ENCODE measurements at places on chromosomes 3 and 15. TPM values are rescaled to one million over a fixed set of nuclear protein-coding genes. Genes with fewer than 3 reads are reported as not detected.

Gene MPI
- total RNA-seq: 28.9 TPM

Gene SCN11A
- total RNA-seq: 0.08 TPM

DNA sequence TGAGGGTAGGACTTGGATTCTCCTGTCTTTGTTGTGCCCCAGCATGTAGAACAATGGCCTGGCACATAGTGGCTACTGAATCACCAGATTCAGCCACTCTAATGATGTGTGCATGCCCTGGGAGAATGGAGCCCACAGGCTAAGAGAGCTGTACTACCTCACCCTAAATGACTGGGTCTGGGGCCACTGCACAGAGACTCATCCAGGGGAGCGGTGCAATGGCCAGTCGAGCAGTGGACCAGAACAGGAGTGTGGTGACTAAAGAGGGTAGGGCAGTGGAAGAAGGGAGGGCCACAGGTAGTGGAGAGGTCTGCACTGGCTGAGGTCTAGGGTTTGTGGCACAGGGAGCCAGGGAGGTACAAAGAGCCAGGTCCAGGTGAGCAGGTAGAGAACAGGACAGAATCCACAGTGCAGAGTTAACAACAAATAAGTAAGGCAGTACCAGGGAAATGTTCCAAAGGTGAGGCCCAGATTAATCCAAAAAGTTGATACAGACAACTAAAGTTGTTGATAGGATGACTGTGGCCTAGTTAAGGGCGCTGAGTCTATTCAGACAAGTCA is 142.7 kb upstream of the ATP11B start:
- H3K4me3 ChIP-seq: no peak overlapping the region
- H3K36me3 ChIP-seq: no peaks in the 10 kb centered on the region
- no peaks in the 10 kb centered on the region for H3K27me3 ChIP-seq
- H3K27ac ChIP-seq: no peak overlapping the region
- no peaks in the 10 kb centered on the region for H3K4me1 ChIP-seq
- no peak for DNase-seq

DNA sequence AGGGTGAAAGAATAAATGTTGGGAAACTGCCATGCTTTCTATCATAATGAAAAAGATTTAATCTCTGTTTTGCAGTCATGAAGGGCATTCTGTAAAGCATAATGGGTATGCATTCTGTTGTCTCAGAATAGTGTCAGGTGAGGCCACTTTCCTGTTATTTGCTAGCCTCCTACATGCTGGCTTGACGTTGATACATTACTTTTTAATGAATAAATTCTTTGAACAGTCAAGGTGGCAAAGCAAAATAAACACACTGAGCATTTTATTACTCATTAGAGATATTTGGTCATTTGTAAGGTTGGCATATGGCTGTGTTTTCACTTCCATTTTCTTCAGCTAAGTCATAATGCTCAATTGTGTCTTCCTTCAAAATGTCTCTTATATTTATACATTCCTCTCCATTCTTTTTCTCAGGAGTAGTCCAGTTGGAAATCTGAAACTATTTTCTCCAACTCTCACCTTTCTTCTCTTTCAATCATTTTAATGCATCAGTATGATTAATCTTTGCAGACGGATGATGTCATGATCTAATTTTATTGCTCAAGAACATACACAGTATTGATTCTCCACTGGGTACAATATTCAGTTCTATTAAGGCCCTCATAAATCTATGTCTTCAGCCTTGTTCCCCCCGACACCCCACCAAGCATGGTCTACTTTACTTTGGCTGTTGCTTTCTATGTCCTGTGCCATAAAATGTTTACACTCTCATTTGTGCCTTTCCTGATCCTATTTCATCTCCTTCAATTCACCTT is 290.7 kb downstream of the GBE1 start:
- H3K27ac ChIP-seq: no peak overlapping the region
- H3K36me3 ChIP-seq: no peaks in the 10 kb centered on the region
- H3K4me3 ChIP-seq: no peak overlapping the region
- no peaks in the 10 kb centered on the region for H3K27me3 ChIP-seq

GRCh38 chr3:70771426-70772147 is 459.1 kb upstream of the MDFIC2 start:
- no peaks in the 10 kb centered on the region for H3K27me3 ChIP-seq
- no peak for DNase-seq
- H3K27ac ChIP-seq: no peak overlapping the region
- H3K4me1 ChIP-seq: no peaks in the 10 kb centered on the region

Gene LXN
- 3.0 TPM for total RNA-seq

- H3K4me1 ChIP-seq: no peaks in the 10 kb centered on the region
- H3K27ac ChIP-seq: no peak overlapping the region
- H3K4me3 ChIP-seq: no peak overlapping the region
- DNase-seq: no peak
- peaks cover 6% of the 10 kb centered on the region for H3K27me3 ChIP-seq
Measured at GRCh38 chr3:44104043-44104442, 137.6 kb upstream of the TOPAZ1 start.

DNA sequence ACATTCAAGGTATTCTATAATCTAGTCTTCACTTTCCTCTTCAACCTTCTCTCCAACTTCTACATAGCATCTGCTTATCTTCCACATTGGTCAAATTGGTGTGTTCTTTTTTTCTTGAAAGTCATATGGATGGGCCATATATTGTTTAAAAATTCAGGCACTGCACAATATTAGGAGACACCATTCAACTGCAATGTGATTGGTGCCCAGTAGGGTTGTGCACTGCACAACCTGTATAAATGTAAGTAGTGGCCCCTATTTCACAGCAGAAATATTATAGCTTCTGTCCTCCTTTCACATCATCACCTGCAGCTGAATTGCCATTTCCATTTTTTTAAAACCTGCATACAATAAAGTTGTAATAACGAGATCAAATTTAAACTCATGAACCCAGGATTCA is 18.1 kb upstream of the GOLIM4 start:
- no peaks in the 10 kb centered on the region for H3K36me3 ChIP-seq
- DNase-seq: no peak
- no peaks in the 10 kb centered on the region for H3K4me1 ChIP-seq
- no peak overlapping the region for H3K4me3 ChIP-seq

GRCh38 chr15:34370129-34370528 is 3.1 kb upstream of the LPCAT4 start:
- H3K4me3 ChIP-seq: no peak overlapping the region
- DNase-seq: no peak
- no peak overlapping the region for H3K27ac ChIP-seq
- H3K4me1 ChIP-seq: peaks cover 29% of the 10 kb centered on the region
- no peaks in the 10 kb centered on the region for H3K27me3 ChIP-seq

- no peak for DNase-seq
- no peaks in the 10 kb centered on the region for H3K4me1 ChIP-seq
- no peaks in the 10 kb centered on the region for H3K36me3 ChIP-seq
- no peak overlapping the region for H3K4me3 ChIP-seq
- H3K27ac ChIP-seq: no peak overlapping the region
Measured at GRCh38 chr15:83850015-83850414, 196.1 kb downstream of the ADAMTSL3 start.

DNA sequence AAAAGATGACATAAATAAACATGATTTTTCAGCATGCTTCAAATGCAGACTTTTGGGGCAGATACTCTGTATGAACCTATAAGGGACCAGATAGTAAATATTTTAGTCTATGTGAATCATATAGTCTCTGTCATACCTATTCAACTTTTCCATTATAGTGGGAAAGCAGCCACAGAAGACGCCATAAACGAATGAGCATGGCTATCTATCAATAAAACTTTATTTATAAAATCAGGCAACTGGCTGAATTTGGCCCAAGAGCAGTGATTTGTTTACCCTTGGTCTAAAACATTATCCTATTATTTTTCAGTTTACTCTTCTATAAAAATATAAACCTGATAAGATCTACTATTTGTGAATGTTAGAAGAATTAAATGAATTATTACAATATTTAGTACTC is 25.9 kb upstream of the VEPH1 start:
- no peak for DNase-seq
- H3K27me3 ChIP-seq: no peaks in the 10 kb centered on the region
- no peak overlapping the region for H3K4me3 ChIP-seq
- no peak overlapping the region for H3K27ac ChIP-seq

Gene SUSD5
- not detected for total RNA-seq

DNA sequence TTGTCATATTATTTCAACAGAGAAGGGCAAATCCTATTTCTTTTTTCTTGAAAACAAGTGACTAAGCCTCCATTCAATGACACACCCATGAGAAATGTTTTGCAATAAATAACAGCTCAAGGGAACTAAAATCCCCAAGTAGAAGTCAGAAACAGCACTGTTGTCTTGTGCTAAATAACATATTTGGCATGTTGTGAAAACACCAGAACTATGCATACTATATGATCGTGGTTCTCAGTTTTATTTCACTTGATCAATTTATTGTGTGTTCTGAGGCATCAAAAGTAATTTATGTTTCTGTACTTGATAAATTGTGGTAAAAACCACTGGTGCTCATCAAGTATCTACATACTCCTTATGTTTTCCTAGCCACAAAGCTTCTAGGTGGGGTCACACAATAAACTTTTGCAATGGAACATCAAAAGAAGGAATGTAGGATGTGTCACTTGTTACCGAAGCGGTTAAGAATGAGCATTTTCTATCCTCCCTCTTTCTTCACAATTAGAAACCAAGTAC is 691.7 kb upstream of the CBLB start:
- H3K4me1 ChIP-seq: no peaks in the 10 kb centered on the region
- DNase-seq: no peak
- H3K36me3 ChIP-seq: no peaks in the 10 kb centered on the region
- H3K4me3 ChIP-seq: no peak overlapping the region

- no peaks in the 10 kb centered on the region for H3K27me3 ChIP-seq
- no peak overlapping the region for H3K27ac ChIP-seq
- H3K4me1 ChIP-seq: no peaks in the 10 kb centered on the region
- no peaks in the 10 kb centered on the region for H3K36me3 ChIP-seq
Measured at GRCh38 chr3:106103383-106103782, 234.6 kb upstream of the CBLB start.

DNA sequence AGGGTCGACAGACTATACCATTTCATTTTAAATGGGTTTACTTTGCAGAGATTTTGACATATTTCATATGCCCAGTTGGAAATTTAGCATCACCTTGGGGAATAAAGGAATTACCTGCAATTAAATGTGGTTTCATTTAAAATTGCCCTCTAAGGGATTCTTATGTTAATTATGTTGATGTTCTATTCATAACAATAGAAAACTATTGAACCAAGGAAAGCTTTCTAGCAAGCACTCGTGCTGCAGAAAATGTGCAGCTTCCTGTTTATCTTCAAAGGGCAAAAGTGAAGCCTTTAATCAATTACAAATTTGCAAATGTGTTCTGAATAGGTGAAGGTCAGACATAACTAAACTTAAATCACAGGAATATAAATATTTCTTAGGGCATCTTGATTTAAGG is 352.1 kb downstream of the CHST2 start:
- H3K27ac ChIP-seq: no peak overlapping the region
- H3K27me3 ChIP-seq: no peaks in the 10 kb centered on the region
- no peak for DNase-seq
- H3K4me1 ChIP-seq: no peaks in the 10 kb centered on the region

DNA sequence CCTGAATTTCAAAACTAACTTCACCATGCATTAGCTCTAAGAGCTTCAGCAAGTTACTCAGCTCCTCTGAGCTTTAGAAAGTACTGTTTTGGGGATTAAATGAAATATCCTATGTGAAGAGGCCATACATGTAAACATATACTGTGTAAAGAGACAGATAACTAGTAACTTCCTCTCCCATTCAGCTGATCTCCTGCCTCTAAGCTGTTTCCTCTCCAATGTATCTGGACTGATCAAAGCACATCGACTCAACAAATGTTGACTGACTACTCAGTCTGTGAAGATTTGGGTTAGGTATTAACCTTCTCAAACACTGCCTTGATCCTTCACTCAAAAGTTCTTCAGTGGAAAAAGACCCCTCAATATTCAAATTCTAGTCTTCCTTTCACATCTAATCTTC is 82.0 kb downstream of the BOC start:
- H3K36me3 ChIP-seq: no peaks in the 10 kb centered on the region
- no peaks in the 10 kb centered on the region for H3K4me1 ChIP-seq
- no peak overlapping the region for H3K4me3 ChIP-seq

DNA sequence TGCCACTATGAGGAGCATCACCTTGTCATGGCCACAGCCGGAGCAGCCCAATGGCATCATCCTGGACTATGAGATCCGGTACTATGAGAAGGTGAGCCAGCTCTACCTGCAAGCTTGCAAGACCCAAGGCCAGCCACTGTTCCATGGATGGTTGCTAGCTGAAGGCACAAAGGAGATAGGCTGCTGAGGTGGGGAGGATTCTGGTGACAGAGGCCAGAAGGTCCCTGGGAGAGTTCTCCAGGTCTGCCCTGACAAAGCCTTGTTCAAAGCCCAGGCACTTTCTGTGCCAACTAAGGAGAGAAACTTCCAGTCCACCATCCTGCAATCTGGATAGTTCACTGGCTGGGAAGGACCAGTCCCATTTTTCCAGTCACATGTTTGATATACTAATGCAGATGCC is 359.1 kb downstream of the EPHB1 start:
- H3K4me1 ChIP-seq: no peaks in the 10 kb centered on the region
- H3K4me3 ChIP-seq: no peak overlapping the region
- H3K36me3 ChIP-seq: no peaks in the 10 kb centered on the region
- H3K27ac ChIP-seq: no peak overlapping the region
- no peaks in the 10 kb centered on the region for H3K27me3 ChIP-seq

GRCh38 chr3:169923189-169923588 is 11.8 kb downstream of the SAMD7 start:
- H3K27me3 ChIP-seq: peaks cover 2% of the 10 kb centered on the region
- H3K4me1 ChIP-seq: no peaks in the 10 kb centered on the region
- no peak for DNase-seq
- no peaks in the 10 kb centered on the region for H3K36me3 ChIP-seq

DNA sequence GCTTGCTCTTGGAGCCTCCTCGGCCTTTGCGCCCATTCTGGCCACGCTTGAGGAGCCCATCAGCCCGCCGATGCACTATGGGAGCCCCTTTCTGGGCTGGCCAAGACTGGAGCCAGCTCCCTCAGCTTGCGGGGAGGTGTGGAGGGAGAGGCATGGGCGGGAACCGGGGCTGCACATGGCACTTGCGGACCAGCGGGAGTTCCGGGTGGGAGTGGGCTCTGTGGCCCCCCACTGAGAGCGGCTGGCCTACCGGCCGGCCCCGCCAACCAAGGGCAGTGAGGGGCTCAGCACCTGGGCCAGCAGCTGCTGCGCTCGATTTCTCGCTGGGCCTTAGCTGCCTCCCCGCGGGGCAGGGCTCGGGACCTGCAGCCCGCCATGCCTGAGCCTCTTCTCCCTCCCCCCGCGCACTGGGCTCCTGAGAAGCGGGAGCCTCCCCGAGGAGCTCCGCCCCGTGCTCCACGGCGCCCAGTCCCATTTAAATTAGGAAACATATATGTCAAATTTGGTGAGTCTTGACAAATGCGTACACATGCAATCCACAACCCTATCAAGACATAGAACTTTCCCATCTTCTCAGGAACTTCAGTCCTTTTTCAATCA is 97.6 kb upstream of the CNTN3 start:
- DNase-seq: no peak
- no peak overlapping the region for H3K27ac ChIP-seq
- H3K27me3 ChIP-seq: no peaks in the 10 kb centered on the region
- H3K4me1 ChIP-seq: no peaks in the 10 kb centered on the region

Measured in CD4-positive, alpha-beta T cell (primary cell).